ENCODE measurements at places on chromosomes 1 and 21.

DNA sequence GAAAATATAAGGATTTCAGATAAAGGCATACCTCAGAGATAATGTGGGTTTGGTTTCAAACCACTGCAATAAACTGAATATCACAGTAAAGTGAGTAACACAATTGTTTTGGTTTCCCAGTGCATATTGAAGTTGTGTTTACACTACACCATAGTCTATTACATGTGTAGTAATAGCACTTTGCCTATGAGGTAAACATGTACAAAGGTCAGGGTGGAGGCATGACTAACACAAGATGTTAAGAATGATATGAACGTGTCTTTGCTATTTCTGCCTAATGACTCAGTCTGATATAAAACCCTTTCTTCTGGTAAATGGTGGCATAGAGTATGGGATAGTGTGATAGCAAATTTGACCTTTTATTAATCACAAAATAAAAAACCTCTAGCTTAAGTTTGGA, 621.5 kb upstream of the ADGRL2 start:
- H3K4me3 ChIP-seq, result no peak overlapping the region
- no peak overlapping the region for H3K27ac ChIP-seq
- H3K4me1 ChIP-seq, result no peaks in the 10 kb centered on the region
- no peaks in the 10 kb centered on the region for H3K27me3 ChIP-seq

GRCh38 chr21:14901482-14901958, 163.3 kb downstream of the NRIP1 start:
- H3K4me1 ChIP-seq, result no peaks in the 10 kb centered on the region
- no peaks in the 10 kb centered on the region for H3K36me3 ChIP-seq
- no peak for DNase-seq

- no peaks in the 10 kb centered on the region for H3K36me3 ChIP-seq
- H3K4me1 ChIP-seq, result peaks cover 31% of the 10 kb centered on the region
- H3K27ac ChIP-seq, result no peak overlapping the region
- DNase-seq, result no peak
Measured at GRCh38 chr1:169487133-169487532, 1.4 kb upstream of the SLC19A2 start.

GRCh38 chr1:234672349-234673135, 62.6 kb upstream of the IRF2BP2 start:
- peaks cover 11% of the 10 kb centered on the region for H3K4me1 ChIP-seq
- no peaks in the 10 kb centered on the region for H3K36me3 ChIP-seq
- no peak overlapping the region for H3K27ac ChIP-seq
- no peaks in the 10 kb centered on the region for H3K27me3 ChIP-seq

DNA sequence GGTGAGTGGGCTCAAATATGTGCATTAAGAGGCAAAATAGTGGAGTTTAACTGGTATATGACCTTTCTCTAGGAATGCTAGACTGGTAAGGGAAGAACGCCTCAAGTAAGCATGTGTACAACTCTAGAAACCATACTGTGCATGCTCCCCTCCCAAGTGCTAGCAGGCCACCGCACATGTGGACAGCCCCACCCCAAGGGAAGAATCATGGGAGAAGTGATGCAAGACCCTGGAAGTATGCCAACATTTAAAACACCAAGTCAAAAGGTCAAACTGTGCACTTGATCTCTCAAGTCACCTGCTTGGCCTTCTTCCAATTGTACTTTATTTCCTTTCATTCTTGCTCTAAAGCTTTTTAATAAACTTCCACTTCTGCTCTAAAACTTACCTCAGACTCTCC, 120.4 kb downstream of the WDR3 start:
- H3K36me3 ChIP-seq, result no peaks in the 10 kb centered on the region
- no peaks in the 10 kb centered on the region for H3K27me3 ChIP-seq
- H3K4me1 ChIP-seq, result peaks cover 8% of the 10 kb centered on the region

DNA sequence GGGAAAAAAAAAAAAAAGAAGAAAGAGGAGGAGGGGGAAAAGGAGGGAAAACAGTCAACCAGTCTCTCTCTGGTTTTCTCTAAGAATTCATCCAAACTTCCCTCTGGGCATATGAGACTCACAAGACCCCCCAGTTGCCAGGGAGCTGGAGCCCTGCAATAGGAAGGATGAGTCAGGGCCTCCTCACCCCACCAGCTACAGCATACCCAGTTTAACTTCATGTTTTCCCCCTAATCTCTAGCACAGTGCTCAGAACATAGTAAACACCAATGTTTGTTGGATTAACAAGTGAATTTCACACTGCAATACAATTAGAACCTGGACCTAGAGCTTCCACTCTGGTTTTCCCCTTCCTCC, 7.8 kb downstream of the F11R start:
- H3K27me3 ChIP-seq, result no peaks in the 10 kb centered on the region
- peaks cover 42% of the 10 kb centered on the region for H3K4me1 ChIP-seq
- peak; percentile 83 for DNase-seq
- no peaks in the 10 kb centered on the region for H3K36me3 ChIP-seq

DNA sequence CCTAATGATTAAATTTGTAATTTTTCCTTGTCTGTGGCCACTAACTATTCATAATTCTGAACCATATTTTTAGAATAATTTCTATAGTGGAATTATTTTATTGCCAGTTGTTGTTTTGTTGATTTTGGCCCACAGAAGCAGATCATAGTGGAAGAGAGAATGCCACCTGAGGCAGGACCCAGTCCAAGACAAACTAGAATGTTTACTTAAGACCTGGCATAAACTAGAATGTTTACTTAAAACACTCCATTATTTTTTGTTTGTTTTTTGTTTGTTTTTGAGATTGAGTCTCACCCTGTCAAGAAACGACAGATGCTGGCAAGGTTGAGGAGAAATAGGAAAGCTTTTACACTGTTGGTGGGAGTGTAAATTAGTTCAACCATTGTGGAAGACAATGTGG, 310.2 kb downstream of the MRPL39 start:
- no peaks in the 10 kb centered on the region for H3K36me3 ChIP-seq
- no peak overlapping the region for H3K27ac ChIP-seq
- no peaks in the 10 kb centered on the region for H3K4me1 ChIP-seq
- no peaks in the 10 kb centered on the region for H3K27me3 ChIP-seq
- no peak for DNase-seq

GRCh38 chr1:20233866-20234265, 47.5 kb upstream of the PLA2G2C start:
- no peak for DNase-seq
- no peaks in the 10 kb centered on the region for H3K4me1 ChIP-seq
- no peak overlapping the region for H3K27ac ChIP-seq

- H3K4me1 ChIP-seq, result peaks cover 55% of the 10 kb centered on the region
- DNase-seq, result peak; percentile 73
- H3K27ac ChIP-seq, result peak overlapping the region; percentile 82
- H3K4me3 ChIP-seq, result no peak overlapping the region
Measured at GRCh38 chr1:207831517-207832327, 79.2 kb downstream of the CD34 start.

GRCh38 chr1:82485591-82486369, 685.0 kb downstream of the ADGRL2 start:
- H3K27me3 ChIP-seq, result no peaks in the 10 kb centered on the region
- no peaks in the 10 kb centered on the region for H3K36me3 ChIP-seq
- no peak overlapping the region for H3K4me3 ChIP-seq
- H3K27ac ChIP-seq, result no peak overlapping the region
- no peak for DNase-seq

DNA sequence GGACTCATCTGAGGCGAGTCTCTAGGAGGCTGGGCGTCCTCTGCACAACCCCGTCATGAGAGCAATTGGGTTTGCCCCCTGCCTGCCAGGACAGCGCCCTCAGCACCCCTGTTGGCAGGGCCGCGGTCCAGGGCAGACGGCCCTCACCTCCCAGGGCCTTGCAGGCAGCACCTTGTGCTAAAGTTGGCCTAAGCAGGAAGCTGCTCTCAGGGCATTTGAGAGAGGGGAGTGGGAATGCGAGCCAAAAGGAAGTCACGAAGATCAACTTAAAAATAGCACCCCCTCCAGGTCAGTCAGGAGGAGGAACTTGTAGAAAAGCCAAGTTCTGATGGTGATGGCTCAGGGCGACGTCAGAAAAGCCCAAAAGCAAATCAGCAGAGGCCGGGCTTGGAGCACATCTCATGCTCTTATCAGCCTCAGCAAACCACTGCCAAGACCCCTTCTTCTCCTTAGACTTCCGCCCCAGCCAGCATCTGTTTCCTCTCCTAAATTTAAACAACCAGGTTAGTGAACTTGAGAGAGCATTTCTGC, 12.6 kb upstream of the ADORA3 start:
- H3K27ac ChIP-seq, result peak overlapping the region; percentile 83
- no peaks in the 10 kb centered on the region for H3K36me3 ChIP-seq
- H3K4me3 ChIP-seq, result peak overlapping the region; percentile 66
- no peaks in the 10 kb centered on the region for H3K27me3 ChIP-seq
- H3K4me1 ChIP-seq, result peaks cover 23% of the 10 kb centered on the region
- peak; percentile 80 for DNase-seq

- no peak for DNase-seq
- H3K4me1 ChIP-seq, result peaks cover 81% of the 10 kb centered on the region
- peak overlapping the region; percentile 0 for H3K27ac ChIP-seq
- H3K4me3 ChIP-seq, result no peak overlapping the region
Measured at GRCh38 chr1:226731257-226731893, 7.7 kb downstream of the ITPKB start.

GRCh38 chr1:92989936-92990583, 28.8 kb upstream of the DIPK1A start:
- H3K36me3 ChIP-seq, result no peaks in the 10 kb centered on the region
- peaks cover under 1% of the 10 kb centered on the region for H3K4me1 ChIP-seq
- no peak for DNase-seq
- H3K27ac ChIP-seq, result no peak overlapping the region
